ENCODE measurements at places on chromosomes 6 and 20.

- no peak for DNase-seq
Observed at GRCh38 chr6:100823041-100823440, 58.1 kb downstream of the ASCC3 start.

DNA sequence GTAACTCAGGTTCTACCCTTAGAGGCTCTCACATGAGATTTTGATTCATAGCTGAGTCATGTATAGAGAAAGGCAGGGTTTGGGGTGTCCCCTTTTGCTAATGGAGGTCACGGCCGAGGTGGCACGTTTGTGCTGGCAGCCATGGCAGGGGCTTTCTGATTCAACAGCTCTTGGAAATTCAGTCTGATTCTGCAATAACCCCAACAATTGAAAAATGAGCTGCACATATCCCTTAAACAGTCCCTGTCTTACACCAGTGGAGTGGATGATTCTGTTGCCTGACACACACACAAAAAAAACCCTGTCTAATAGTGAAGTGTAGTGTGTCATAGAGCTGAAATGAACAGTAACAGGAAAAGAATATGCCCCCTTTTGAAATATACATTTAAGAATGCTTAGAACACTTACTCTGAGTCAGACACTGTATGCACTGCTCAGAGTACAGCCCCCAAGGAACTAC, 40.4 kb upstream of the ARG1 start:
- no peak for DNase-seq

- no peak for DNase-seq
Observed at GRCh38 chr20:35636095-35636494, 20.5 kb downstream of the SPAG4 start.

DNA sequence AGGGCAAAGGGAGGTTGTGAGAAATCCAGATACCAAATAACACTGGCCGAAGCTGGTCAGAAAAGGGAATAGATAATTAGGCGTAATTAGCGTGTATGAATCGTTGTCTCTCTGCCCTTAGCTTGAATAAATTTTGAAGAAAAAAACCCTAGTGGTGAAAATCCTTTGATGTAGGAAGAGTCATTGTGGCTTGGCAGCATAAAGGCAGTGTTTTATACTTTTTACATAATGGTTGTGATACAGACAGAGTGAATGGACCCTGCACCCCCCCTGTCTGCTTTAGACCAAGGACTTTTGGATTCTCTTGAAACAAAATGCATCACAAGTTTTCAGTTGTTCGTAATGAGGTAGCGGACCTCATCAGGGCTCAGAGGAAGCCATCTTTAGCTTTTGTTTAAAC, 126.5 kb downstream of the AFG1L start:
- DNase-seq = no peak

DNA sequence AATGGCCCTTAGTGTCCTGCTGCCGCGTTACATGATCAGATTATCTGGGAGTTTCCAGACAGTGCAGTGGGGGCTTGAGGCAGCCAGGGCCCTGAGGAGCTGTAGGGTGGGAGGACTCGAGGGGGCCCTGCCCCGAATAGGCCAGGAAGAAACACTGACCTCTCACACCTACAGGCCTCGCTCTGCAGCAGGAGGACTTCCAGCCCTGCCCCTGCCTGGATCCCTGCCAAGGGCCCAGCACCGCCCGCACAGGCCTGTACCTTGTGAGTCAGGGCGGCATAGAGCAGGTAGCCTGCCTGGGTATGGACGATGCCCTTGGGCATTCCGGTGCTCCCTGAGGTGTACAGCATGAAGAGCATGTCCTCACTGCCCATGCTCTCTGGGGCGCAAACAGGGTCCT, 30.1 kb upstream of the APMAP start:
- no peak for DNase-seq

DNA sequence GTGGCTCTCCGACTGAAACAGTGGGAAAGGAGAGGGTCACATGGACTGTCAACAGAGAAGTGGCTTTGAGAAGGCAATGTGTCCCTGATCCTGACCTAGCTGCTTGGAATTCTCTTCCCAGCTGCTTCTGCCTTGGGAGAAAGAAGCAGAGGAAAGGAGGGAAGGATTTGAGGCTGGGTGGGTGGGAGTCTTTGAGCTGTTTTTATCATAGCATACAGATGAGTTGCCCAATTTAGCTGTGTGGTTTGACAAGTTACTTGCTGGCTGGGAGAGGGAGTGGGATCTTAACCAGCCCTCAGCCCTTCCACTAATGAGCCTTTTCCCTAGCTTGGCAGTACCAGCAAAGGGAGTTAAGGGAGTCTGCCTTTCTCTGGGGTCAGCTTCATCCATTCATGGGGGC, 51.1 kb upstream of the MYL9 start:
- no peak for DNase-seq

DNA sequence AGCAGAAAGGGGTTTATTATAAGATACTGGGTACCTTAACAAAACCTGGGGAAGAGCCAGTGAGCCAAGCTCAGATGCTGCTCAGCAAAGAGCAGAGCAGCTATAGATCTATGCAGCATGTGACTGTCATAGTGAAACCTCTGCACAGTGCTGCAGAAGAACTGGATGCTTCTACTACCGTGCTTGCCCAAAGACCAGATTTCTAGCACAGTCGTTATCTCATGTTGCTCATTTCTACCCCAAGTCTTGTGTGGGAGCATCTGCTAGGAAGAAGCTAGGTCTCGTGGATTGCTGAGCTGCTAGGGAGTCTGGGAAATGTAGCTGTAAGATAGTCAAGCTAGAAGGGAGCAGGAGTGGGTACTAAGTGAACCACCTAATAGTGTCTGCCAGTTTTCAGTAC, 31.7 kb upstream of the GNRH2 start:
- no peak for DNase-seq

GRCh38 chr6:20708367-20709124, 174.3 kb downstream of the CDKAL1 start:
- DNase-seq = no peak

DNA sequence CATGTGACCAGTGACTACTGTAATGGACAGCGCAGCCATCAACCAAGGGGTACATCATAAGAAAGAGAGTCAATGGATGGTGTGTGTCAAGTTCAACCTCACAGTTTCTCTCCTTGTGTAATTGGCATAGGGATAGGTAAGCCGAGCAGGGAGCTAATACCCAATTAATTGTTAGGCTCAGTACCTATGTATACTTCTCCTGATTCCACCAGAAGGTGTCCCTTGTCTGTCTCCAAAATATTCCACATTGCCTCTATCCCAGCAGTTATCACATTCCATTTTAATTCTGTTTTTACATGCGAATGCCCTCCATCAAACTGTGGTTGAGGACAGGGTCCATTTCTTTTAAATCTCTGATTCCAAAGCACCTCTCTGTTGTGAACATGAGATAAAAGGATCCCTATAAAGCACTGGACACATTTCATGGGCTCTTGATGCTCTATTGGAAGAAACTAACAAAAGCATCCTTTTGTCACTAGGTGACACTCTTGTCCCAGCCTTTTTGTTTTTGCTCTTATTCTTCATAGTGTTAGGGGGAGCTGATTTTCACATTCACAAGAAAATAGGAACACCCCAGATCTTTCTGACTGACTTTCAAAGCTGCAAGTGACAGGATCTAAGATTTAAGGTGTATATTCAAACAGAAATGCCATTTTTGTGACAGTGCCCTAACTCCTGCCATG, 38.9 kb downstream of the FBXO9 start:
- no peak for DNase-seq

DNA sequence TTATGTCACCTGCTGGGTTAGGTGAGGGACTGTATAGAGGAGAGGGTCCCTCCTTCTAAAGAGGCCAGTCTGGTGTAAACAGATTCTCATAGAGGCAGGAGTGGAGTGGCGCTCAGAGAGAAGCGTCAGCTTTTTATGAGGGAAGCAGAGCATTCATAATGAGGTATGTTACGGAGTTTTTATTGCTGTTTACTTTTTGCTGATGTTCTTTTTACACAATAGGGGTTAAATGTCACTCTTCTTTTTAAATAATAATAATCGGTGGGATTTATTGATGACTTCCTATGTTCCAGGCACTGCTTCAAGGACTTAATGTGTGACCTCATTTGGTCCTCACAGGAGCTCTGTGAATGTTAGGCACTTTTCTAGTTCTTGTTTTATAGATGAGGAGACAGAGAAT, 79.9 kb downstream of the L3MBTL3 start:
- DNase-seq = no peak

DNA sequence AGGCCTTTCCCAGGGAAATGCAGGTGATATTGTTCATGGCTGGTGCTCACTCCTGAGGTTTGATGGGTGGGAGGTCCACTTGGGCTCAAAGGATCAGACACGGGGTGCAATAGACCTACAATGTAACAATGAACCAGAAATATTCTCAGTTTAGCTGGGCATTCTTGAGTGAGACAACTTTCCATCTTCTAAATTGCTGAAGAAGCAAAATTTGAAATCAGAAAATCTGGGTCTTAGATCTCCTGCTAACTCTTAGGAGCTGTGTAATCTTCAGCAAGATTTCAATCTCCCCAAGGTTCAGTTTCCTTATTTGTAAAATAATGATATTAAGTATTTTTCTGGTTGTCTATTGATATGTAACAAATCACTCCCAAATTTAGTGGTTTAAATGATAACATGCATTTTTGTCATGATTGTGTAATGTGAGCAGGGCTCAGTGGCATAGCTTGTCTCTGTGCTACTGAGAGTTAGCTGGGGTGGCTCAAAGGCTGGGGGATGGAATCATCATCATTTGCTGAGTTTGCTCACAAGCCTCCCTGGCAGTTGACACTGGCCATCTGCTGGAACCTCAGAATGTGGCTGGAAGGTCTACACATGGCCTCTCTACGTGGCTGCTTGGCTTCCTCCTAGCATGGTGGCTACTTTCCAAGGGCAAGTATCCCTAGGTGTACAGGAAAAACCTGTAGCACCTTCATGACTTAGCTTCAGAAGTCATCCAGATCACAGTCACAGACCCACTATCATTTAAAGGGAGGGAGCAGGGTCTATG, 98.8 kb downstream of the GRM1 start:
- no peak for DNase-seq

DNA sequence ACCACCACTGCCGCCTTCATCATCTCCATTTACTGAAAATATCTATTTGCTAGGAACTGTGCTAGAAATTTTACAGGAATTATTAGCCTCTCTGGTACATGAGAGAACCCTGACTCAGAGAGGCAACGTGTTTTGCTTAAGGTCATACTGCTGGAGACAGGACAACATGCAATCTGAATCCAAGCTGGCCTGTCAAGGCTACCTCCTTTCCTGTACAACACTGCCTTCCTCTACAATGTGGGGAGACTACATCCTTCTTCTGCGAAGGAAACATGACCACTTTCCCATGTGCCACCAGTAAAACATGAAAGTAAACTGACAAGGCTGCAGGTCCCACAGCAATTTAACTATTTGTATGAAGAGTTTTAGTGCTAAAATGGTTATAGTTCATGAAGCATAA, 200.9 kb downstream of the BACH2 start:
- no peak for DNase-seq

- DNase-seq = no peak
Observed at GRCh38 chr20:20435453-20435852, 67.5 kb downstream of the INSM1 start.

GRCh38 chr20:32807706-32808105, 12.0 kb upstream of the MAPRE1 start:
- DNase-seq = no peak

GRCh38 chr6:65538644-65539043, 168.4 kb downstream of the EYS start:
- DNase-seq = no peak

- DNase-seq = no peak
Observed at GRCh38 chr6:31819871-31820299, 4.5 kb downstream of the HSPA1A start.

DNA sequence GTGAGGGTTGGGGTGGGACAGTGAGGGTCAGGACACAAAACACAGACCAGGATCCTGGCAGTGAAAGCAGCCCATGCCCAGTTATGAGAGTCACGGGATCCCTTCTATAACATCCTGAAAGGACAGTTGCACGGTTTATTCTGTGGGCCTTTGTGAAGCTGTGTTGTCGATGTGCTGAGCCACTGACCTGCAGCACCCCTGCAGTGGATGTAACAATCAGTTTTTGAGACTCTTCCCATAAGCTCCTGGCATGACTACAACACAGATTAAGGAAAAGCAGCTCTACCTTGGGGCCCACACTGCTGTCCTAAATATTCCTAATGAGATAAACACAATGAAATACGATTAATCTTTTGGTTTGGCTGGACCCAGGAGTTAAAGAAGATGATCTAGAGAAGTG, 3.7 kb downstream of the PYGB start:
- DNase-seq = no peak

DNA sequence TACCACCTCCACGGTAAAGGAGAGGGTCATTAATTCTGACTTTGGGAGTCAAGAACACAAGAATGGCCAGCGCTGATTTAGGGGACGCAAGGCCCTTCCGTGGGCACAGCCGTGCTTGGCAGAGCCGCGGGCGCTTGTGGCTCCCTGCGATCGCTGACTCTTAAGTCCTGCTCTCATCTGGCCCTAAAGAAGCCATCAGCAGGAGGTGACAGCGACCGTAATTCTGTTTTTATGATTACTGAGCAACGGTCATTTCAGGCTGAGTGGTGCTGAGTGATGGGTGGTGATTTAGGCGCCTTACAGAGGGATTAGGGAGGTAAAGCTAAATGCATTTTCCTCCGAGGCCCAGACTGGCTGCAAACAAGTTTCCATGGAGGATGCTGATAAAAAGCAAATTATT, 364.6 kb upstream of the SULF2 start:
- DNase-seq = no peak

- DNase-seq = no peak
Observed at GRCh38 chr20:1896484-1897258, 1.5 kb downstream of the SIRPA start.

DNA sequence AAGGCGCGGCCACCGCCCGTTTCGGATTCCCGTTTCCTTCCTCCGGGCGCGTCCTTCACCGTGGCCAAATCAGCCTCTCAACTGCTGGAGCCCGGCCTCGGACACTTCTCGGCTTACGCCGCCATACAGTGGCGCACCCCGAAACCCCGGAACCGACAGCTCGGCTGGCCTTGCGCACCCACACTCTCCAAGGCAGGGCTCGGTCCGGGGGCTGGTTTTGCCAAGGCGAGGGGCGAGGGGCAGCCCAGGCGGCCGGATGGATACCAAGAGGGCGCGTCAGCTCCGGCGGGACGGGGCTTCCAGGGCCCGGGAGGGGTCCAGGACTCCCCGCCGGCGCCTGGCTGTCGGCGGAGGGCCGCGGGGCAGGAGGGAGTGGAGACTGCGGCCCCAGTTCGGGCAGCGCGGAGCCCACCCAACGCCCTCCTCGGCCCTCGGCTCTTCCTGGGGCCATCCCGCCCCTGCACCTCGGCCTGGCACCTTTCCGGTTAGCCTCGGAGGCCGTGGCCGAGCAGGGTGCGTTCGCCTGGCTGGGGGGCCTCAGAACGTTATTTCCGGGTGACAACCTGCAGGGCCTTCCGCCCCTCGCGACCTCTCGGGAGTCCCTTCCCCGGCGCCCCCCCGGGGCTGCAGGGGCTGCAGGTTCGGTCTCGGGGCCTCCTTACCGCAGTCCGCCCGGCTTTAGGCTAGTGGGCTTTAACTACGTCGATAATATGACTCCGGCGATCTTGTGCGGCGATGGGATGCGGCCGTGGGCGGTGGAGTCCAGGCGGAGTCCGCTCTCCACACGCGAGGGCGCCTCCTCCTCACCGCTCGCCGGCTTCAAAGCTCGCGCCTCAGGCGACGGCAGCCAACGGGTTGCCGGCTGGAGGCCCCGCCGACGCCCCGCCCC, 697 bp upstream of the CEP43 start:
- no peak for DNase-seq

GRCh38 chr6:170018936-170019817, 267.8 kb downstream of the ERMARD start:
- no peak for DNase-seq

Measured in activated CD8-positive, alpha-beta memory T cell treated with anti-CD3 and anti-CD28 coated beads for 4 hours (primary cell).